ENCODE measurements at places on chromosomes 13 and 19.

- DNase-seq = no peak
These were observed 80.6 kb downstream of the ZNF557 start for GRCh38 chr19:7149956-7150705.

- DNase-seq = no peak
These were observed 997 bp upstream of the ZNF446 start for GRCh38 chr19:58474997-58475713.

DNA sequence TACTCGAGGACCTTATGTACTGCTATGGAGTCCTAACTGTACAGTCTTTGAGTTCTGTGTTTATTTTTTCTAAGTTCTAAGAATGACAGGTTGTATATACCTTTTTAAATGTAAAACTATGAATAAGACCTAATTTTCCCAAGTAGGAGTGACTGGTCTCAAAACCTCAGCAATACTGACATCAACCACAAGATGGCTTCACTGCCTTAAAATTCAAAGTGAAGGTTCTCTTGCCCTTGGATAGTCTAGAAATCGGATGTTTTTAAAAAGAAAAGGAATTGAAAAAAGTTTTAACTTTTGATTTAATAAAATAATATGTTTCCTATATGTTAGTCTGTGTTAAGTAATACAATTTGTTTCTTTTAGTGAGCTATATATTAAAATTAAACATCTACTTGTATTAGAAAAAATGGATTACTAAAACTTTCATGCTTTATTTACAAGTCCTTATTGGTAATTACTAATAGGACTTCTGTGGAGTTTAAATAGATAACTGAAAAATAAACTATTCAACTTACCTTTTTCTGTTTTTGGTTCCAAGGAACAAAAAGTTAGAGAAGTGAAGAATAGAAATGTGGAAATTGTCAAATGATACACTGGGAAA lies 52.0 kb downstream of the TDRD3 start:
- DNase-seq = no peak

GRCh38 chr13:97435794-97436193 lies 1.8 kb downstream of the RAP2A start:
- no peak for DNase-seq

- peak; percentile 81 for DNase-seq
These were observed 29.0 kb downstream of the CARS2 start for GRCh38 chr13:110676595-110677587.

GRCh38 chr13:113616991-113617749 lies 32.6 kb downstream of the TFDP1 start:
- DNase-seq = no peak

- DNase-seq = no peak
These were observed 323.9 kb downstream of the MZT1 start for GRCh38 chr13:72403396-72404010.

- DNase-seq = no peak
These were observed 2.3 kb downstream of the PRAM1 start for GRCh38 chr19:8500158-8500557.

- peak; percentile 87 for DNase-seq
These were observed 703 bp downstream of the KLF16 start for GRCh38 chr19:1862424-1863327.

- DNase-seq = no peak
These were observed 68.3 kb upstream of the MYO16 start for GRCh38 chr13:108561149-108561548.

DNA sequence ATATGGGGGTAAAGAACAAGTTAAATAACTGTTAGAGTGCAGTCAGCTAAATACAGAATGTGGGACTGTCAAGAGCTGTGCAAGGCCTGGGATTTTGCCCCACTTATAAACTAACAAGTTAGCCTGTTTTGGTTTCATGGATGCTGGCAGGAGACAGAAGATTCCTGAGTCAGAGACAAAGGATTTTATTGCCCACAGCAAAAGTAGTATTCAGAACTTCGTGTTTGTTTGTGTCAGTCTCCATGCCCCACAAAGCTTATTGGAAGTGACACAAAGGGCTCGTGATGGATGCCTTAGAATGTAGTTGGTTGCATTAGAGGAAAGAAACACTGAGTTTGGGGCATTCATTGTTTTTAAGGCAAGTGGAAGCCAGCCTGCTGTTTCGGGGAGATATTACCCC lies 22.2 kb upstream of the SPRYD7 start:
- DNase-seq = no peak

DNA sequence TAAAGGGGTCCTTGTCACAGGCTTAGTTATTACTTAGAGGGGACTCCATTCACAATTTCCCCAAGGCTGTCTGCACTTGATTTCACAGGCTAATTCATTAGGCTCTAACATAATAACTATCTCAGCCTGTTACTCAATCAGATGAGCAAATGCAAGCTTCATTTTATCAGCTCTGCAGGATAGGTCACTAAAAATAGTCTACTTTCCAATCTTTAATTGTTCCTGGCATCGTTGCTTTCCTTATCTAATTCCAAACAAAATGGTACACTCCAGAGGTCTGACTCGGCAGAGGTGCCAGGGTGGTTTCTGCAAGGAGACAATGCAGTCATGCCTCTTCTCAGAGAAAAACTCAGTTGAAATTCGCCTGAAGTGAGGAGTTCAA lies 69.7 kb upstream of the SLC15A1 start:
- no peak for DNase-seq

DNA sequence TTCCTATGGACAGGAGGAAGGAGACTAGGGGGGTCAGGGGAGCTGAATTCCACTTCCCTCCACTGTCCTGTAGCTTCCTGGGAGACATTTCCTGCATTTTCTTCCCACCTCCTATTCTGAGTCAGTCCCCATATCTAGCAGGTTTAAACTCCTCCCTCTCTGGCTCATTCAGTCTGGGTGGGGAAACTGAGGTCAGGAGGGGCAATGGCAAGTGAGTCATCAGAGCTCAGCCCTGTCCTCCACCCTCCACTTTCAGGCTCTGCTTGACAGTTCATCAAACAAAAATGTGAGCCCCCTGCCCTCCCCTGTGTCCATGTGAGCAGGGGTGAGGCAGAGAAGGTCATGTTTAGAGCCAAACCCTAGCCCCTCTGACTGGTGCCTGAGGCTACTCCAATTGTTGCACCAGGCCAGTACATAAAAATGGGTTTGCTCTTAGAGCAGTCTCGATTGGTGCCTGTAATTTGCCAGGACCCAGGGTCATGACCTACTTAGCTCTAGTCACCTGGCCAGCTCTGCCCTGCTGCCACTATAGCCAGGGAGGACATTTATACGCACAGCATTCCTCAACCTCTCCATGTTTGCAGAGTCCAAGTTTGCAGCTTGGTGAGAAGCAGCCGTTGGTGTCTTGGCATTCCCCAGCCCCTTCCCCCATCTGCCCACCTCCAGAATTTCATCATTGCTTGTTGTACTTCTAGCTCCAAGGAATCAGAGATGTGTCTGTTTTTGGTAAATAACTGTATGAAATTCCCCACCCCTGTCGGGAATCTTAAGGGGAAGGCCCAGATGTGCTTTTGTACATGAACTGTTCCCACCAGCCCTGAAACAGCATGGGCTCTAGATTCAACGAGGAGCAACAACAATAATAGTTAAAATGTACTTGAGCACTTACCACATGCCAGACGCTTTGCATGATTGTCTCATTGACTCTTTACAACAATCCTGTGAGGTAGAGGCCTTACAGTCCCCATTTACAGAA lies 20.7 kb downstream of the SAMD4B start:
- no peak for DNase-seq

GRCh38 chr13:95644601-95645052 lies at the start of gene DZIP1:
DZIP1 (minus strand) TSS chr13:95644706; CDS start chr13:95642029, 2,677 bp downstream.
- peak; percentile 92 for DNase-seq

GRCh38 chr19:48720251-48720612 lies 707 bp upstream of the MAMSTR start:
- no peak for DNase-seq

DNA sequence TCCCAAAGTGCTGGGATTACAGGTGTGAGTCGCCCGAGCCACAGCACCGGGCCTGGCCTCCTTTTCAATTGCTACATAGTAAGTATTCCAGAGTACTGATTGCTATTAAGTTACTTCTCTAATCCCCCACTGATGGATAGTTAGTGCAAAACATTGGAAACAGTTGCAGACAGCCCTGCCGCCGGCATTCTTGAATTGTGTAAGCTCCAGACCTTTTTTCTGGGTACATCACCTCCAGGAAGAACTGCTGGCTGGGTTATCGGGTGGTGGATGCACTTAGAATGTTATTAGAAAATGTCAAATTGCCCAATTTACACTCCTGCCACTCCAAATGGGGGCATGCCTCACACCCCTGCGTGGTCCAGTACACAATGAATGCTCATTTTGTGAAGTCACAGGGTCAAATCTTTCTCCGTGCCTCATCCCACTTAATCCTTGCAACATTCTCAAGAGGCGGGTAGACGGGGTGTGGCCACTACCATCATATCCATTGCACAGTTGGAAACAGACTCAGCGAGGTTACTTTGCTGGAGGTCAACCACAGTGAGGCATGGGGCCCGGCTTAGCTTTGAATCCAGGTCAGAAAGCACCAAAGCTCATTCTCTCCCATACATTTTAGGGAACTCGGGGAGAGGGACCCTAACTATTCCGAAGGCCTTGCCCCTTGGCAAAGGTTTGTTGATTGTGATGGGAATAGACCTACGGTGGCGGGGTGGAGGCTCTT lies 1.0 kb upstream of the KDM4B start:
- DNase-seq = no peak

DNA sequence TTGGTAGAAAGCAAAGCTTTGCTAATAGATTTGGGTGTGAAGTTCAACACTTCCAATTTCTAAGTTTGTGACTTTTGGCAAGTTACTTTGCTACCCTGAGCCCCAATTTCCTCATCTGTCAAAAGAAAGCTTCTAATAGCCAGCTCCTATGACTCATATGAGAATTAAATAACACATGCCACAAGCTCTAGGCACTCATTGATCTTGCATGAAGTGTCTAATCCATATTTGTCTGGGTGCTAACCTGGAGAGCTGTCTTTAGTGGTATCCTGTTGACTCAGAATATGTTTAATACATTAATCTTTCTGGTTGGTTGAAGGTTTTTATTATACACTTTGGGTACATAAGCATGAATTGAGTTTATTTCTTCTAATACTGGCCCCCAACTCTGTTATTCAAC lies 188.8 kb downstream of the POSTN start:
- no peak for DNase-seq

- no peak for DNase-seq
These were observed 1627.0 kb upstream of the PCDH20 start for GRCh38 chr13:63042686-63043085.

DNA sequence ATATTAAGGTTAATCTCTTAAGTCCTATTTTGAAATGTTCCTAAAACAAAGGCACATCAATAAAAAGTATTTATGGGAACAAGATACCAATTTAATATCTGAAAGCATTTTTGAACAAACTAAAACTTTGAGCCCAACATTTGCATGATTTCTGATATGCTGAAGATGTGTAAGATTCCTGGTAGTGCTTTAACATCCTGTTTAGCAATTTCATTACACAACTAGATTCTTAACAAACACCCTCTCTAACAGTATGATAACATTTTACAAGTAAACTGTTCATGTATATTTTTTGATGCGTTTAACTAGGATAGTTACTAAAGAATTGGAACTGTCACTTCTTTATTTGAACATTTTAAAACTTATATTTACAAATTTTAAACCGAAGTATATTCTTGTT lies 63.9 kb downstream of the DACH1 start:
- no peak for DNase-seq

DNA sequence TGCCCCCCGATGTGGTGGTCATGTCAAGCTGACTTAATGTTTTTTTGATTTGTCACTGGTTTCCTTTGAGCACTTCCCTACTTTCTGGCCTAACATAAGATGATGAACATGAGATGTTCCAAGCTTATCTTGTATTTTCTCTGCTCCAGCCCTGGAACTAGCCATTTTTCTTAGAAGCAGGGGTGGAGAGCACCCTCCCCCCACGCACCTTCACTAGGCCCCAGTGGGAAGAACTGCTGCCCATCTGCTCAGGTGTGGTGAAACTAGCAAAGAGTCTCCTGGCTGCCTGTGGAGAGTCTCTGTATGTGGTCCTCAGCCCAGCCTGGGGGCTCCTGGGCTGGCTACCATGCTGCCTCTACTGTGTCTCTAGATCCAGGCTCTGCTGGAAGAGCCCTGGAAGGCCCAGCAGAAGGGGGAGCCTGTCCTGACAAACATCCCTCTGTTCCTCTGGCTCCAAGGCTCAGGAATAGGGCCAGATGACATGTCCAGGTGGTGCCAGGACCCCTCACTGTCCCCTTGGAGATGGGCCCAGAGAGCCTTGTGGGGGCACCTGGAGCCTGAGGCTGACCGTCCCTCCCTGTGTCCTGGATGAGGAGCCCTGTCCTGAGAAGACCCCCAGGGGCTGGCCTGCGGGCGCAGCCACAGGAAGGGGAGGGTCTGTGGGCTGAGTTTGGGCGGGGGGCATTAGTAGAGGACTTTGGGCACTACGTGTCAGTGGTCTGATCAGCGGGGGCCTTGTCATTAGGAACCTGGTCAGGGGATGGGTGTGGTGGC lies 4.8 kb upstream of the ZNF14 start:
- DNase-seq = no peak

- DNase-seq = no peak
These were observed 79.8 kb upstream of the FLT1 start for GRCh38 chr13:28574617-28575142.

DNA sequence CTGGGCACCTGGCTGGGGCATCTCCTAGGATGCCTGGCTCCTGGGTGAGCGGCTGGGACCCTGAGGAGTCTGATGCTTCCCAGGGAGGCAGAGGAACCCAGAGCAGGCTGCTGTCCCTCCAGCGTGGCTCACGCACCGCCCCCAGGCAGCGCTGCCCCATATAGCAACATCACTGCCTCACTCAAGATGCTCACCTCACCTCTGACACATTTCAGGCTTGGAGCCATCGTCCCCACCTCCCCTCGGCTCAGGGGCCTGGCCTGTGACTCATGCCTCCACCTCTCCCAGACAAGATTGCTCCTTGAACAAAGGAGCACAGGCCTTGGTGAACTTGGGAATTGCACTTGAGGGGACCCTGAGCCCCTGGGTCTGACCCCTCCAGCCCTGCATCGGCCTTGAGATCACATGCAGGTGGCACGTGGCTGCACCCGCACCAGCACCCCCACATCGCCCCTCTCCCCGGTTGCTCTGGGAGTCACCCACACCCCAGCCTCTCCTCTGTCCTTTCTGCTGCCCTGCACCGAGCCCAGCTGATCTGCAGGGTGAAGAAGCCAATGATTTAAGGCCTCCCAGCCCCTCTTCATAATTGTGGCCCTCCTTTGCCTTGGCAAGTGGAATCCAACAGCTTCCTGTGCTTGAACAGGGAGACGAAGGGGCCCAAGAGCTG lies 11.2 kb downstream of the CEBPA start:
- no peak for DNase-seq

DNA sequence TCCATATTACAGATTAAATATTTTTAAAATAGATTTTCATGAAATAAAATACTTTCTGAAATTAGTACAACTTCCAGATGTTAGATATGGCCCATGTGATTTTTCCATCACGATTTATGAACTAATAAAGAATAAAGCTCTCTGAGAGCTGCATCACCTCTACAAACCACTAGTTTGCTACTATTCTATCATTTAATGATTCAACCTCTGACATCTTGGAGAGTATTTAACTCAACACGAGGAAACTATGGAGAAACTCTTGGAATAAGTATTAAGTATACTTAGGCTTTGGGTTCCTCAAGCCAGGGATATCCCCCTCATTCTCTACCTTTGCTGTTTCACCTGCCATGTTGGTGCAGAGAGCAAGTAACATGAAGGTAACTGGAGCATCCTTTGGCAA lies 55.7 kb downstream of the DACH1 start:
- DNase-seq = no peak
